Activated naive CD4-positive, alpha-beta T cell (primary cell): ENCODE measurements at places on chromosomes 2 and 18.

GRCh38 chr18:71832946-71833617 lies 711.1 kb downstream of the CBLN2 start:
- DNase-seq: no peak

- DNase-seq: no peak
These were observed 27.6 kb upstream of the CALCRL start for GRCh38 chr2:187475499-187476248.

DNA sequence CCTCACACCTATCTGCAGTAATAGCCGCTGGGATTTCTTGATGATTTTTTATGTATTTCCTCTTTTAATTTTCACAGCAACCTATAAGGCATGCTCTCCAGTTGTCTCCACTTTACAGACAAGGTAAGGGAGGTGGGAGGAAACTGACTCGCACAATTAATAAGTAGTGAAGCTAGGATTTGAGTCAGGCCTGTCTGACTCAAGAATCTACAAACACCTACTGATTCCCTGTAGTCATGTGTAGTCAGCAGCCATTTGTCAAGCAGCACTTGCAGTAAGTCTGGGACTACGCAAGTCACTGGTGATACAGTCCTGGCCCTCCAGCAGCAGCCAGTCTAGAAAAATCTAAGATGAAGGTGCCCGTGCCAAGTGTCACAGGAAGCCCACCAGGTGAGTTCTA lies 193.6 kb upstream of the PKDCC start:
- no peak for DNase-seq

- no peak for DNase-seq
These were observed 156.2 kb downstream of the HRH4 start for GRCh38 chr18:24616653-24617052.
